Suprapubic skin (tissue), 4 donors: ENCODE measurements at places on chromosomes 7 and 10. TPM values are rescaled to one million over a fixed set of nuclear protein-coding genes. Genes with fewer than 3 reads are reported as not detected.

TSPAN15 gene
- total RNA-seq, result 18.1 TPM

SLC18A3 gene
- total RNA-seq, result not detected

CNTNAP2 gene
- total RNA-seq, result 0.30 TPM

CPXM2 gene
- 2.9 TPM for total RNA-seq

TEX47 gene
- total RNA-seq, result not detected

CDC14C gene
- total RNA-seq, result not detected

LOXL4 gene
- total RNA-seq, result 1.6 TPM
